ENCODE measurements at places on chromosomes 16 and 17.

GRCh38 chr16:86022381-86022960 is 123.5 kb downstream of the IRF8 start:
- no peak for DNase-seq

- peak; percentile 65 for DNase-seq
Measured at GRCh38 chr16:17467923-17468540, 2.7 kb downstream of the XYLT1 start.

DNA sequence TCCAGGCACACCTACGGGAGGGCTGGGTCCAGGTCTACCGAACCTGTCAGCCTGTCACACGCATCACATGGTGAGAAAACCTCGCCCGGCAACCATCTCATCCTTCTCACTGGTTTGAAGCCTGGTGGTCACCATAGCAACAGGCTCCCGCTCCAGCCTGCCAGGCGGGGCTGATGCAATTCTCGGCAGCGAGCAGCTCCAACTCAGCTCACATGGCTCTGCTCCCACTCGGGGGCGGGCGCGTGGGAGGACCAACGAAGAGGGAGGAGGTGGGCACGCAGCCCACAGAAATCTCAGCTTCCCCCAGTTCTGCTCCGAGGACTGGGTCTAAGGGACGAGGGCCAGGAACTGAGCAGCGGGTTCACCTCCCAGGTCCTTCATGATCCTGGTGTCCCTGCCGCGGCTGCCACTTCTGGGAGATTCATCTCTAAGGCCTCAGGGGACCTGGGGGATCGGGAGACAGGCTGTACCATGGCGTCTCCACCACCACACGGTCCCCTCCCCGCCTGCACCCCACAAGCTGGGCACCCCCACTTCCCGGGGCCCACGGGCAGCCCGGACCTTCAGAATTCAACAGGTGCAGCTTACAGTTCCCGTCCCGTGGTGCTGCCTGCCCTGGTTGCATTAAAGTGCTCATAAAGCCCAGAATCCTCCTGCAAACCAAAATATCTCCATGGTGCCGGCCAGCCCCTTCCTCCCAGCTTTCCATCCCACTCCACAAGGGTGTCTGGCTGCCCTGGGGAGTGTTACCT is 25.8 kb downstream of the ABR start:
- peak; percentile 75 for DNase-seq

- no peak for DNase-seq
Measured at GRCh38 chr17:81406117-81406953, 11.1 kb downstream of the BAHCC1 start.

GRCh38 chr17:8799570-8800212 is 526 bp upstream of the MFSD6L start:
- DNase-seq, result peak; percentile 5
